Hematopoietic multipotent progenitor cell treated with erythropoietin and hydrocortisone succinate and interleukin-3 and kit ligand, for 15 days (in vitro differentiated cells): ENCODE measurements at places on chromosomes 11 and 22.

DNA sequence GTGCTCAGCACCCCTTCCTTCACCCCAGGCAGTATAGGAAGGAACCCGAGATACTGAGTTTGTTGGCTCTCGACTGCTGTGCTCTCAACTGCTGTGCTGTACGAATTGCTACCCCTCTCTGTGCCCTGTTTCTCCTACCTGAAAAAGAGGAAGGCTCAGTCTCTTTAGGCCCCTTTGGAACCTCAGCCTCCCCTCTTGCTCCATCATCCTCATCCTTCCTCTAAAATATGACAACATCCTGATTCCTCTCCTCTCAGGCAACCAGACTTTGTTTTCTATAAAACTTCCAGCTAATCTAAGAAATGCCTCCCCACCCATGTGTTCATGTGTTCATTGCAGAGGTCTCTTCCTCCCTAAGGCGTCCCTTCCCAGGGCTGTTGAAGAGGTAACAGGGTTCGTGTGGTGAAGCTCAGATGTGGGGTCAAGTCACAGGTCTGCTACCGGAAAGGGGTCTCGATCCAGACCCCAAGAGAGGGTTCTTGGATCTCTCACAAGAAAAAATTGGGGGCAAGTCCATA is 35.5 kb upstream of the CD82 start:
- DNase-seq, result no peak

DNA sequence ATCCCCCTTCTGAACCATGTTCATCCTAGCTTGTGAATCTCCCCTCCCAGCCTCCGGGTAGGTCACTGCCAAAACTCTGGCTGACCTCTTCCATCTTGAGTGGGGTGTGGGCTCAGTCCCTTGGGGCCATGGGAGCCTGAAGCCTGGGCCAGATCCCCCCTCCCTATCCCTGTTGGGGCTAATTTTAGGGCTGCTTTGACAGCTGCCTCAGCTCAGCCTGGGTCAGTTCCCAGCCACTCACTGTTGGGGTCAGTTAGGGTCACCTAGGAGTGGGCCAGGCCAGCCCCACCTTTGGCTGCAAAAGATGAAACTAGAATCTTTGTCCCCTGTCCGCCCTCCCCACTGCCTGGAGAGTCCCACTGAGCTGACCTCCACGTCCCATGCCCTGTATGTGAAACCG is 29.8 kb upstream of the P2RY2 start:
- no peak for DNase-seq

DNA sequence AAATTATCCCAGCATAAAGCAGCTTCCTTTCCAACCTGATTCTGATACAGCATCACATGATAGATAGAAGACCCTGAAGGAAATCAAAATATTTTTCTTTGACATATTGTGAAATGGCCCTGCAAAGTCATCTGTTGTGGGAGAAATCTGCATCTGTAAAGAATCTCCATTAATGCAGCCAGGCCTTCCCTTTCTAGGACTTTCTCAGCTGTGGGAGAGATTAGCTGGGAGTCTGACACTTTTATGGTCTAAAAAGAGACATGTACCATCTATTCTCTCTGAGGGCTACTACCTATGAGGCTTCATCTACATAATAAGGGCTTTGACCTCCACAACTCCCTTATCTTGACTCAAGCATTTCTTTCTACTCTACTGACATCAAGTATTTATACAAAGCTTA is 238.1 kb downstream of the SWAP70 start:
- DNase-seq, result no peak

DNA sequence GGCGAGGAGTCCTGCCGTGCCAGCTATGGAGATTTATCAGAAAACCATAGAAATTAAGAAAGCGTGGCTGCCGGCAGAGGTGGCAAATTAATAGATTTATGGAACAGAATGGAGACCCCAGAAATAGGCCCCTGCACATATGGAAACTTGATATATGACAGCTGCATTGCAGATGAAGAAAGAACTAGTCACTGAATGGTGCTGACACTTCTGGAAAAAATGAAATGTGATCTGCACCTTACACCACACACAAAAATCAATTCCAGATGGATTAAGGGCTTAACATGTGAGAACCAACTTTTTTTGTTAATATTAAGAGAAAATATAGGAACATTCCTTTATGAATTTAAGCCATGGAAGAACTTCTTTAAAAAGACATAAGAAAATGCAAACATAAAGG is 40.3 kb upstream of the TSKU start:
- DNase-seq, result no peak

GRCh38 chr11:134528453-134528852 is 116.4 kb upstream of the B3GAT1 start:
- DNase-seq, result no peak

- DNase-seq, result no peak
Observed at GRCh38 chr11:117808784-117809183, 11.8 kb upstream of the DSCAML1 start.

DNA sequence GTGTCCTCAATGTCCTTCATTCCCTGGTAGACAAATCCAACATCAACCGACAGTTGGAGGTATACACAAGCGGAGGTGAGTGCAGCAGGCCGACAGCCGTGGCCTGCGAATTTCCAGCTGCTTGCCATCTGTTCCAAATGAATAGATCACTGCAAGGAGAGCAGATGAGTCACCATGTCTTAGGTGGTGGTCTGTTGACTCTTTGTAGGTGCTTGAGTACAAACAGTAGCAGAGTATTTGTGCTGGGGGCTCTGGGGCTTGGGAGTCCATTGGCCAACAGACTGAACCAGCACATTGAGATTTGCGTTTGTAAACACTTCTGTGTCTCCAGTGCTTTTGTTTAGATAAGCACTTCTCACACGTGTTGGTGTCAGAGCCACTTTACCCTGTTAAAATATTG is 21.1 kb downstream of the EIF3L start:
- DNase-seq, result no peak

DNA sequence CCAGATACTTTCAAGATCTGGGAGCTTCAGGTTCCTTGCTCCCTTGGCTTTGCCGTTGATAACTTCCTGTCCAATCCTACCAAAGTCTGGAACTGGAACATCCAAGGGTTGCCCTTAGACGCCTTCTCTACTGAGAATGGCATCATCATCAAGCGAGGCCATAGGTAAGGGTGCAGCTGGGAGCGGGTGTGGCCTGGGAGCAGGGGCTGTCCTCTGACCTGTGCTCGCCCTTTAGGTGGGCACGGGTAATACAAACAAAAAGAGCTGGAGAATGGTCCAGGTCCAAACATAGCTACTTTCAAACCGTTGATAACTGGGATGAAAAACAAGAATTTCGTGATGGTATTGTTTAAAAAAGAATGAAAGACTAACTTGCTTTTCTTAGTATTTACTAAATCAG is 25.0 kb downstream of the CASP12 start:
- no peak for DNase-seq

GRCh38 chr22:35258191-35258988 is 1.1 kb downstream of the HMGXB4 start:
- peak; percentile 18 for DNase-seq

DNA sequence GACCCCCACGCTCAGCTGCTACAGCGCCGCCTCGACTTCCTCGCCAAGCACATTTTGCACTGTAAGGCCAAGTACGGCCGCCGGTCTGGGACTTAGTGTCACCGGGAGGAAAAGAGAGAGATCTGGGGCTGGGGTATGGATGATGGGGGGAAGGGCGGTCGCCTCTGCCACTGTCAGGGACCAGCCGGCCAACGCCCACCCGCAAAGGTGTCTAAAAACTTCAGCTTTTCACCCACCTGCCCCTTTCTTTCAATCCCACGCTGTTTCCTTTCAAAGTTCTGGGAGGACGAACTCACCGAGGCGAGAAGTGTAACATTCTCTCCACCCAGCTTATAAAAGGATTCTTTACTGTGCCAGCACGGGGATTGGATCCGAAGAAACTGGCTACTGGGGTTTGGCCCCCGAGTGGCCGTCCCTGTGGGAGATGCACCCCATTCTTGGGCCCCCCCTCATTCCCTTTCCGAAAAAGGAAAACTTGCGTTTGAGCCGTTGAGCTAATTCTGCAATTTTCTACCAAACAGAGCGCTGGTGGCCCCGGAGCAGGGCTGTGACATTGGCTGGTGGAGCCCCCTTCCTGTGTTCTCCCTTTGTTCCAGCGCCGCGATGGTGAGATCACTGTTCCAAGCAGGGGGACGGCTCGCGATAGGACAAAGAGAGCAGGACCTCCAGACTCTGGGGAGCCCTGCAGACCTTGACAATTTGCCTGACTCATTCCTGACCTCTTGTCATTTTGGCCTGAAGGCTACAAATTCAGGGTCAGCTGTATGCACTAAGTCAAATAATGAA is 1.8 kb downstream of the FJX1 start:
- no peak for DNase-seq

DNA sequence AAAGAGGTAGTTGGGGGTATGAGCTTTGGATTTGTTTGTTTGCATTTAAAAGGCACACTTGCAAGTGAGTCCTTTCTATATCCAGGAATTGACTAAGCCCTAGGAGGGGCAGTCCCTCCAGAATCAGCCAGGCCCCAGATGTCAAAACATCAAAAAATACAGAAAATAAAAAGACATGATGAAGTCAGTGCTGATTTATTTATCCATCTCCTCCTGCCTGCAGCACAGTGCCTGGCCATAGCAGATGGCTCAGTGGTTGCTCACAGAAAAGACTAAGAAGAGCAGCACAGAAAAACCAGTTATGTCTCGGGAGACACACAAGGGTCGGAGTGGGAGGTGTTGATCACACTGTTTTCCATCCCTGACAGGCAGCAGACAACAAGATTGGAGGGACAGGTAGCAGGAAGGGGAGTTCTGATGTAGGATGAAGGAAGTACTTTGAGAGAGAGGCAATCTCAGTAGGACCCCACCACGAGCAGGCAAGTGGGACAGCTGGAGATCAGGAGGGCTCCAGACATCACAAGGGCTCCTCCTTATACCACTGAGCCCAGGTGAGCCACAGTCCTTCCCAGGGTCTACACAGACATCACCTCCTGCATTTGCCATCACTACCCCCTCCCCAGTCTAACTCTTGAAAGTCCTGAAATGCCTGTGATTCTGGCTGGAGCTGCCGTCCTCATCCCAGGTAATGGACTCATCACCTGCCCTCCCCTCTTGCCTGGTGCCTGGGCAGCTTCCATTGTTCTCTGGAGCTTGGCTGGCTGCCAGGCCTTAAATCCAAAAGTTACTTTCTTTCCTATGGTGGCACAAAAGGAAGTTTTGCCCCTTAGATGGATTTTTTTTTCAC is 32.3 kb downstream of the TMPRSS5 start:
- no peak for DNase-seq

- DNase-seq, result no peak
Observed at GRCh38 chr11:68379206-68379605, 66.8 kb downstream of the LRP5 start.

- no peak for DNase-seq
Observed at GRCh38 chr22:19656541-19657251, 57.6 kb upstream of the SEPTIN5 start.

DNA sequence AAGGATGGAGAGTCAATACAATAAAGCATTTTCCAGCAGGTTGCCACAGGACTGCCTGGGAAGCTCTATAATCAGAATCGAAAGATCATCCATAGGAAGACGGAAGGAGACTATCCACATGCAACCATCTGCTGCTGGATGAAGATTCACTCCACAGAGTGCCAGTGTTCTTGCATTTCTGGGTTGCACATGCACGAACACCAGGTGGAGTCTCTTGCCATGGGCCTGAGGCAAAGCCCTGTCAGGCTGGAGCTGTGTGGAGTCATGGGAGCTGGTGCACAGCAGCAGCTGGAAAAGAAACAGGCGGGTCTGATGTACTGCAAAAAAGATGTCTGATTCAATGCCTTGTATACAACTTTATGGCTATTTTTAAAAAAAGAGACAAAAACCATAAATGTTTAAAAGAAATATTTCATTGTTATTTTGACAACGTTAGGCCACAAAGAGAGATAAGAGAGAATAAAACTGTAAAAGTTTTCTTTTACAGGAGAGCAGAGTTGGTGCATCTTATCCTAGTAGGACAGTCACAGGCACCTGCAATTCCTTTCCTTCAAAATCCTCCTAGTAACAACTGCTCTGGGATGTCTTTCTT is 12.9 kb upstream of the FAT3 start:
- DNase-seq, result no peak

DNA sequence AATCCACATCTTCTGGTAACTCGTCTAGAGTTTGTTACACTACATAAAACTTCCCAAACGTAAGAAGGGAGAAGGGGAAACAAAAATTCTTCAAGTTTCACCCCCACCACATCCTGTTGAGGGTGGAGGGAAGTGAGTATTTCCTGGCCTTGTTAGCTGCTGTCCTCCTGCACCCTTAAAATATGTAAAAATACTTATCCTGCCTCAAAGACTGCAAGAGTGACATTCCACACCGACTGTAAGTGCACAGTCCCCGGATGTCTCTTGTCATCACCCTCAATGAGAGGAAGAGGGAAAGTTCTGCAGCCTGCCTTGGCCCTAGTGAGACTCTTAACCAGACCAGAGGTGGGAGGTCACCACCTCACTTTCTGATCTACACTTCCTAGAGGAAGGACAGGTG is 3.3 kb downstream of the TMEM121B start:
- DNase-seq, result no peak

DNA sequence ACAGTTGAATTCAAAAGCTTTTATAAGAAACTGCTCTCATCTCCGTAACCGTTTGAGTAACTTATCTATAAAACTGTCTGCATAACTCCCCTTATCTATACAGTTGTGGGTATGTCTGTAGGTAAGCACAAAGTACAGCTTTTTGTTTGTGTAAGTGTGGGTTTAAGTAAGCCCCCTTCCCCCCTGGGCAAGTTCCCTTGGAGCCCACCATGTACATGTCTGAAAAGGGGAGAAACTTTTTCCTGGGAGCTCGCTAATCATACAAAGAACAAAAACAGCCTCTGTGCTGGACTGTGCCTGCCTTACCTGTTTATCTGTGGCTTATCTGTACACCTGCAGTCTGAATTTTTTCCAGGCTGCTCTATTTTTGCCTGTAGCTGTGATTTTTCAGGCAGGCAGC is 36.3 kb upstream of the TMEM45B start:
- no peak for DNase-seq

DNA sequence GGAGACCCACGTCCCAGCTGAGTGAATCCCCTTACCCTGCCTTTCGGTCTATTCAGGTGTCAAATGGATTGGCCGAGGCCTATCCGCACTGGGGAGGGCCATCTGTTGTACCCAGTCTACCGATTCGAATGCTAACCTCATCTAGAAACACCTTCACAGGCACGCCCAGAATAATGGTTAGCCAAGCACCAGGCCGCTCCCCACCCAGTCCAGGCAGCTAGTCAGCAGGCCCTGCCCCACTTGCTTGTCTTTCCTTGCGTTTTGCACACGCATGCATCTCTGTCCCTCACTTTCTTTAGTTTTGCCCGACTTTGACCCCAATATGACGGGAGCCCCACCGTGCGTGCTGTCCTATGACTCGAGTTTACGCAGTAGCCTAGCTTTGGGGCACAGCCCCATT is 31.7 kb downstream of the PARVB start:
- peak; percentile 83 for DNase-seq

DNA sequence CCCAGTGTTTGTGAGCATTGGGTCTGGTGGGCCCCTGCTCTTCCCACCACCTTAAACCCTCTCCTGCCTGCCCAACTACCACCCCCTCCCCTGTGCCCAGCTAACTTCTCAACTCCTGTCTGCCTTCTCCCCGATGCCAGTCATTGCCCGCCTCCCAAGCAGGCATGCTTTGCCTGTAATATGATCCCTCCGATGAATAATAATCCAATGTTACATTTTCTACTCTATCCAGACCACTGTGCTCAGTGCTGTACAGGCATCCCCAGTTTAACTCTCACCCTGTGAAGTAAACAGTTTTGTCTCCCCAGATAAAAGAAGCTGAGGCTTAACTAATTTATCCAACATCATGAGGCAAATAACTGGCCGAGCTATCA is 35.5 kb upstream of the OLFML1 start:
- no peak for DNase-seq
